ENCODE measurements at places on chromosomes 7 and 10. TPM values are rescaled to one million over a fixed set of nuclear protein-coding genes. Genes with fewer than 3 reads are reported as not detected.

Gene USP6NL
- total RNA-seq: 3.9 TPM

Gene KLF14
- total RNA-seq: not detected

GRCh38 chr7:141339603-141340002, 211.6 kb upstream of the AGK start:
- no peak for DNase-seq

Gene RBP4
- total RNA-seq: not detected

Gene GPR85
- total RNA-seq: not detected

Gene TBX20
- not detected for total RNA-seq

GRCh38 chr10:4189281-4189680, 404.3 kb upstream of the KLF6 start:
- DNase-seq: no peak

- no peak for DNase-seq
These were observed 40.3 kb downstream of the TNPO3 start for GRCh38 chr7:129014501-129015101.

- DNase-seq: no peak
These were observed 559.7 kb upstream of the MGMT start for GRCh38 chr10:128907155-128907941.

DNA sequence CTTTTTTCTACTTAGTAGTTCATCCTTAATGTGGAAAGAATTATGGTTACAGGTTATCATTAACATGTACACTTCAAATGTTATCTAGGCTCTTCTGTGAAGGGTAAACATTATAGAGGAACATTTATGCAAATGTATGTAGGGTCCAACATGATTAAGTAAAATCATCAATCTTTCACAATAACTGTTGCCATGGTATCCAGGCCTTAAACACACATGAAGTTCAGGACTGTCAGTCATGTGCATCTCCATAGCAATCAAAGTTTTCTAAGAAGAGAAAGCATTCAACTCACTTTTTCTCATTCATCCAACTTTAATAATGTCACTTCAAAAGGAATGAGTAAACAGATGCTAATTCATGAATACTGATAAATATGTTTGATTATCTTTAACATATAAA, 83.6 kb downstream of the DNAJC1 start:
- no peak for DNase-seq

DNA sequence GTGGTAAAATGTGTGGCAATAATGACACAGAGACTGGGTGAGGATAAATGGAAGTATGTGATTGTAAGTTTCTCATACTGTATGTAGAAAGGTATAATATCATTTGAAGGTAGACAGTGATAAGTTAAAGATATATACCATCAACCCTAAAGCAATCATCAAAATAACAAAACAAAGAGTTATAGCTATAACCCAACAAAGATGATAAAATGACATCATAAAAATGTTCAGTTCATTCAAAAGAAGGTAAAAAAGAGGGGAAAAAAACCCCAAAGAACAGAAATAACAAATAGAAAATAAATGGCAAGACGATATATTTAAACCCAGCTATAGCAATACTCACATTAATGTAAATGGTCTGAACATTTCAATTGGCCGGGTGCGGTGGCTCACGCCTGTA, 17.4 kb upstream of the TCF7L2 start:
- no peak for DNase-seq

DNA sequence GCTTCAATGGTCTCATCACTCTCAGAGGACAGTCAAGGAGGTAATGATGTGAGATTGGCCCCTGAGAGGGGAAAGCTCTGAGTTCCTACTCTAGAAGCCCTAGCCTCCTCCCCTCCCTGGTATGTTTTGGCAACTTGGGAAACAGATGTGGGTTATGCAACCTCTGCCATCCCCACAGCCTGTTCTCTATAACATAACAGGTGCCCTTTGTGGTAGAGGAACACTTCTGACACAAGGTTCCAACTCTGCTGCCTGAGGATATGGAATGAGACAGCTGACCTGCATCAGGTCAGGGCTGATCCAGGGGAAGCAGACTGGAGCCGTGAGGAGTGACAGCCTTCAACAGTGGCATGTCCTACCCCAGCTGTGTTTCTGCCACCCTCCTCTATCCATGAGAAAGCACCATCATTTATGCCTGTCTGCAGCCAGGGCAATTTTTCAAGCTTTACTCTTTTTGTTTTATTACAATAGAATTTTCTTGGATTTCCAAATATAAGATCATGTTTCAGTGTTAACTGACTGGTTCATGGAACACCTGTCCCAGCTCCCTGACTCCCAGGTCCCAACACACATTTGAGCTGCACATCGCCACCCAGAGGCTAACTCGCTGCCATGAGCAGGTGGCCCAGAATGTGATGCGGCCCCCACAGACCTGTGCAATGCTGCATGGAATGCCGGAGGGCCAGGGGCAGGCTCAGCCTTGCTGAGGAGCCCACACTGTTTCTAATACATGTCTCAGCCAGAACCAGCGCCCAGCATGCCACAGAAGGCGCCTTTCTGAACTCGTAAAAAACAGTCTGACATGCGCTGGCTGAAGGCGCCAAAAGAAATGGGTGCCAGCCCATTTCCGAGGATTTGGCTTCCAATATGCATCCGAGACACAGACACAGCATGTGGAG, 124.8 kb upstream of the CHST15 start:
- no peak for DNase-seq

Gene CLDN4
- not detected for total RNA-seq

Gene ELFN1
- total RNA-seq: not detected

GRCh38 chr7:155804897-155805825, 7.1 kb downstream of the SHH start:
- DNase-seq: peak; percentile 24

Gene GNGT1
- total RNA-seq: not detected

DNA sequence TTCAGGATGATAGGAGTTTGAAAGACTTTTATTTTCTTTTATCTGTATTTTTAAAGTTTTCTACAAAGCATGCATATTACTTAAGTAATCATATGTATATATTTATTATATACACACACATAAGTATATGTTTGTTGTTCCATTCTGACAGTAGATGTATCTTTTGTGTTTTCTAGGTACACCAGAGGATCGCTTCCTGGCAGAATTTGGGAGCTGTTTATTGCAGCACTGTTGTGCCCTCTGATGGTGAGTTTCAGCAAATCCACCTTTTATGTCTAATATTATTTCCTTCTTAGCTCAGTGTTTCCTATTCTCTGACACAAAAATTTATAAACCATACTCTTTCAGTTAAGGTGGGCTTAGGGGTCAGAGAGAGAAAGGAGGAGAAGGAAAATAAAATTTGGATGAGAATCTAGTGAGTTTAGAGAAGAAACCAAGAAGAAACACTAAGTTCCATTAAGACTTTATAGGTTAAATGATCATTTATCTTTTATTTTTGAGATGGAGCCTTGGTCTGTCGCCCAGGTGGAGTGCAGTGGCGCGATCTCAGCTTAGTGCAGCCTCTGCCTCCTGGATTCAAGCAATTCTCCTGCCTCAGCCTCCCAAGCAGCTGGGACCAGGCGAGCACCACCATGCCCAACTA, 59.2 kb upstream of the OIT3 start:
- DNase-seq: peak; percentile 49

GRCh38 chr7:45000093-45001032, at the start of gene CCM2:
Gene CCM2, plus strand, starts transcription at chr7:45000201. Its CDS starts 133 bp downstream, at chr7:45000334.
- DNase-seq: peak; percentile 54

DNA sequence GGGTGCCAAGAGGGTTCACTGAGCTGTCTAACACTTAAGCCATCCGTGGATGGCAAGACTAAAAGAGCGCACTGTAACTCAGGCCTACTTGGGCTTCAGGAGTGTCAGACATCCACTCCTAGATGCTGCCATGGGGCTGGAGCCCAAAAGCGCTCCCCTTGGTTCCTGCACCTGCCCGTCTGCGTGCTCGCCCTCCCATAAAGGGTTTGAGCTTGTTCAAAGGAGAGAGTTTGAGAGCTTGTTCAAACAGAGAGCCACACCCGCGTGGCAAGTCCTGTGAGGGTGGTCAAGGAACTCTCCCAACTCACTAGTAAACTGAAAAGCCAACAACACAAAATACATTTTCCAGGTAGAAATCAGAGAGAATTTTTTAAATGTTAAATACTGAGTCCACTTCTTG, 256.7 kb downstream of the SEMA3A start:
- DNase-seq: no peak

Gene TDRD1
- total RNA-seq: 0.39 TPM

DNA sequence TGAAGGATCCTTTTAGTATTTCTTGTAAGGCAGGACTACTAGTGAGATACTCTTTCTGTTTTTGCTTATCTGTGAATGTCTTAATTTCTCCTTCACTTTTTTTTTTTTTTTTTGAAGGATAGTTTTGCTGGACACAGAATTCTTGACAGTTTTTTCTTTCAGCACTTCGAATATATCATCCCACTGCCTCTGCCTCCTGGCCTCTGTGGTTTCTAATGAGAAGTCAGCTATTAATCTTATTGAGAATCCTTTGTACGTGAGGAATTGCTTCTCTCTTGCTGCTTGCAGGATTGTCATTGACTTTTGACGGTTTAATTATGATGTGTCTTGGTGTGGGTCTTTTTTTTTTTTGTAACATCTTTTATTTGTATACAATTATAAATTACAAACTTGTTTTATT, 12.6 kb upstream of the WAC start:
- no peak for DNase-seq

- DNase-seq: peak; percentile 68
These were observed 113.2 kb upstream of the RHEB start for GRCh38 chr7:151632750-151633515.

DNA sequence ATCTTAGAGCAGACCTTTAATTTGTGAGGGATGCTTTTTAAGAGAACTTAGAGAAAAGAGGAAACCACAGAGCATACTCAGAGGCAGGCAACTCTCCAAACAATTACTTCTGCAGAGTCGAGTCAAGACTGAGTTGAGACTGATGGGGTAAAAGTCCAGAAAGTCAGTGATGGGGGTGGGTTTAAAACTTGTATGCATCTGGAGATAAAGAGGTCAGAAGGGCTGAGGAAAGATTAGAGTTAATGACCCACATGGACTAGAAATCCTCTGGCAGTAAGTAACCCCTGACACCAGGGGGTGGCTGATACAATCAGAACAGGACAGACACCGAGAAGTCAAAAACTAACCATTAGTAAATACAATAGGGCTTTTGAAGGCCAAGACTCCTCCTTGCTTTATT, 42.4 kb upstream of the SEPTIN7 start:
- no peak for DNase-seq

Gene RAPGEF5
- not detected for total RNA-seq

Gene ADIRF
- total RNA-seq: not detected

GRCh38 chr7:127411176-127411575, 18.7 kb upstream of the ZNF800 start:
- no peak for DNase-seq

Gene CYP2C9
- not detected for total RNA-seq

- no peak for DNase-seq
These were observed 5.3 kb downstream of the MCMBP start for GRCh38 chr10:119867317-119867716.

DNA sequence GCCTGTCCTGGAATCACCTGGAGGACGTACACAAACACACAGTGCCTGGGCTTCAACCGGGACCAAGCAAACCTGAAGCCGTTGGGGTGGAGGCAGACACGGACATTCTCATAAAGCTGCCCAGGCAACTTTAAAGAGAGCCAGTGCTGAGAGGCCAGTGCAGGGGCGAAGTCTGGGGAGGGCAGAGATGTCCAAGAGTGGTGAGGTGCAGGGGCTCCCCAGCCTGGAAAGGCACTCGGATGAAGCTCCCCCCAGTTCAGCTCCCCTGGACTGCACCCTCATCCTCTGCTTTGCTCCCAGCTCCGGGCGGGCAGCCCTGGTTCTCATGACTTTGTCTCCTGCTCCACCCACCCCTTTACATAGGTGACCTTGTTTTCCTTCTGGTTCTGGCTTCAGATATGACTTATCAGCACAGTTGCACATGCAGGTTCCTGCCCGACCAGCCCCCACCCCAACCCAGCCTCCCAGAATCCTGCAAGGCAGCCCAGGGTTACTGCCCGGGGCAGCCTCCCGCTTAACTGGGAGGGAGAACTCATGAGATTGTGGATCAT, 60.8 kb upstream of the EEPD1 start:
- DNase-seq: no peak

DNA sequence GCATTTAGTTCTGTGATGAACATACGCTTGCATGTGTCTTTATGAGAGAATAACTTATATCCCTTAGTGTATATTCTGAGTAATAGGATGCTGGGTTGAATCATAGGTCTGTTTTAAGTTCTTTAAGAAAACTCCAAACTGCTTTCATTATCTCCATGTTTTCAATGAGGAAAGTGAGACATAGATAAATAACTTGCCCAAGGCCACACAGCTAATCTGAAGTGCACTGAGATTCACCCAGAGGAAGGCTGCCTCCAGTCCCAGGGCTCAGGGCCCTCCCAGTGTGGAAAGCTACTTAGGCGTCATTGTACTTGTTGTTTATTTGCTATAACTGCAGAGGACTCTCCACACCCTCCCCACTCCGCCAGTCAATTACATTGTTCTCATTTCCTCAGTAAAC, 126.7 kb downstream of the INHBA start:
- no peak for DNase-seq

Gene H2BK1
- 6.9 TPM for total RNA-seq

- no peak for DNase-seq
These were observed 29.3 kb upstream of the ERCC6 start for GRCh38 chr10:49568235-49568634.

Measured in CD4-positive, alpha-beta memory T cell (primary cell).